Upper lobe of right lung (tissue), 1 donor: ENCODE measurements at places on chromosomes 7 and 10.
A peak's percentile ranks its signal among the peaks of the same experiment; 100 is the strongest.

DNA sequence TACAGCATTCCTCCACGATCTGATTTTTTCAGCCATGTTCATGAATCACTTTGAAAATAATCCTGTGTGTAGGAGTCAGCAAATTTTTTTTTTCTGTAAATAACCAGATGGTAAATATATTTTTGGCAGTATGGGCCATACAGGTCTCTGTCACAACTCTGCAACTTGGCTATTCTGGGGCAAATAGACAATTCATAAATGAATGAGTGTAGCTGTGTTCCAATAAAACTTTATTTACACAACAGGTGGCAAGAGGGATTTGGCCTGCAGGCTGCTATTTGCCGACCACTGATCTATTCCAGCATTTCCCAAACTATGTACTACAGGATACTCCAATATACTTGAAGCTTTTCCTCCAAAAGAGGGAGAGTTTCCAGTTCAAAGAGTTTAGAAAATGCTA, 78.7 kb upstream of the SVIL start:
- no peaks in the 10 kb centered on the region for H3K27me3 ChIP-seq
- no peak overlapping the region for H3K27ac ChIP-seq
- no peak overlapping the region for H3K4me3 ChIP-seq
- H3K4me1 ChIP-seq: peaks cover 3% of the 10 kb centered on the region
- H3K36me3 ChIP-seq: no peaks in the 10 kb centered on the region

DNA sequence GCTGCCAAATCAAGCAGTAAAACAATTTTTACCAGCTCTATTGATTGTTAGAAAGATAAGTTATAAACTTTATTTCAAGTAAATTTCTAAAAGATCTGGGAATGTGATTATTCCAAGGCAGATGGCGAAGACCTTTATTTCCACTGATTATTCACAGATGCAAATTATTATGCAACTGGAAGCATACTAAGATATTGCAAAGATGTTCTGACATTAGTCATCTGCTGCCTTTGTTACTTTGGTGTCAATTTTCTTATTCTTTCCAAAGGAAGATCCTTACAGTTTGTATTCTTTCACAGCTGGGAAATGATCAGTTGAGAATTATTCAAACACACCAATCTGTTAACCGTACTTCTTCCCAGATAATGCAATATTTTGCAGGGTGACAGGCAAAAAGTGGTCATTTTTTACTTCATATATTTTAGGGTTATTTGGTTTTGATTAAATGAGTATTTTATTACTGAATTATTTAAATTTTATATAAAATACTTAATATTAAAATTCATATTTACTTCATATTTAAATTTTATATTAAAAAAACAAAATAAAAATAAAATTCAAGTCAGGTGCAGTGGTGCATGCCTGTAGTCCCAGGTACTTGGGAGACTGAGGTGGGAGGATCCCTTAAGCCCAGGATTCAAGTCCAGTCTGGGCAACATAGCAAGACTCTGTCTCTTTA, 171.3 kb downstream of the FZD1 start:
- no peak overlapping the region for H3K27ac ChIP-seq
- no peaks in the 10 kb centered on the region for H3K36me3 ChIP-seq
- DNase-seq: no peak
- H3K4me1 ChIP-seq: no peaks in the 10 kb centered on the region

- no peaks in the 10 kb centered on the region for H3K36me3 ChIP-seq
- no peak for DNase-seq
- H3K27me3 ChIP-seq: no peaks in the 10 kb centered on the region
- H3K27ac ChIP-seq: no peak overlapping the region
These were observed 20.6 kb downstream of the NPC1L1 start for GRCh38 chr7:44520574-44520973.

DNA sequence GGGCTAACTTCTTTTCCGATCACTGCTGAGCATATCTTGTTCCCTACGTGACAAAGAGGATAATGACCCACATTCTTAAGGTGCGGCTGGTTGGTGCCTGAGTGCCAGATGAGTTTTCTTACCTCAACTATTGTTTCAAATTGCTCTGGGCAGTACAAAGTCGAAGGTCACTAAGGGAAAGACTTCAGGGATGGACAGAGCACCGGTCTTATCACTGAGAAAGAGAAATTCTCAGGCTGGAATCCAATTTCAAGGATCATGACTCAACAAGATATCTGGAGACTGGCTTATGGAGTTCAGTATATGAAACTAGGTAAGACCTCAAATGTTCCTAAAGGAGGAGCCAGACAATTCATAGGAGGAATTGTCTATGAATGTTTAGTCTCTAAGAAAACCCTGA, 780.3 kb downstream of the SUGCT start:
- DNase-seq: no peak
- H3K36me3 ChIP-seq: no peaks in the 10 kb centered on the region
- H3K27me3 ChIP-seq: no peaks in the 10 kb centered on the region
- H3K4me1 ChIP-seq: no peaks in the 10 kb centered on the region
- no peak overlapping the region for H3K4me3 ChIP-seq

GRCh38 chr10:79208251-79208983, 138.9 kb upstream of the PPIF start:
- DNase-seq: no peak
- H3K27me3 ChIP-seq: no peaks in the 10 kb centered on the region
- no peak overlapping the region for H3K27ac ChIP-seq
- peaks cover 87% of the 10 kb centered on the region for H3K36me3 ChIP-seq

DNA sequence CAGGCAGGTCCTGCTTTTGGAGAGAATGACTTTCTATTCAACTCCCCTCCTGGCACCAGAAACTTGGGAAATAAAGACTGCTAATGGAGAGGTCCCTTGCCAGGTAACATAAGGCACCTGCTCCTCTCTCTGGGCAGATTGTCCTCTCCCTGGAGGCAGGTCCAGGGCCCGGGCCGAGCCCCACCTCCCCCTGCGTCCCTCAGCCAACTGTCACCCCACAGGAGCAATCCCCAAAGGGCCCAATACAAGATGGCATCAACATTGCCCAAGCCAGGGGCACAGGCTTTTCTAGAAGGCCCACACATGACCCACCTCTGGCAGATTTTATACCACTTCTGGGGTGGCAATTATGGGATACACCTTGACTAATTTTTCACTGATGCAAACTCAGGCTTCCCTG, 145.2 kb downstream of the HERPUD2 start:
- no peaks in the 10 kb centered on the region for H3K27me3 ChIP-seq
- H3K36me3 ChIP-seq: no peaks in the 10 kb centered on the region
- H3K4me1 ChIP-seq: peaks cover 6% of the 10 kb centered on the region
- H3K4me3 ChIP-seq: no peak overlapping the region
- no peak overlapping the region for H3K27ac ChIP-seq
- DNase-seq: no peak

- H3K27me3 ChIP-seq: no peaks in the 10 kb centered on the region
- DNase-seq: no peak
- no peak overlapping the region for H3K4me3 ChIP-seq
- H3K36me3 ChIP-seq: no peaks in the 10 kb centered on the region
These were observed 254.5 kb upstream of the RNF32 start for GRCh38 chr7:156386097-156386496.

GRCh38 chr10:42959833-42960232, 117.0 kb upstream of the RET start:
- no peak overlapping the region for H3K27ac ChIP-seq
- H3K4me3 ChIP-seq: no peak overlapping the region
- H3K36me3 ChIP-seq: no peaks in the 10 kb centered on the region
- H3K27me3 ChIP-seq: no peaks in the 10 kb centered on the region

DNA sequence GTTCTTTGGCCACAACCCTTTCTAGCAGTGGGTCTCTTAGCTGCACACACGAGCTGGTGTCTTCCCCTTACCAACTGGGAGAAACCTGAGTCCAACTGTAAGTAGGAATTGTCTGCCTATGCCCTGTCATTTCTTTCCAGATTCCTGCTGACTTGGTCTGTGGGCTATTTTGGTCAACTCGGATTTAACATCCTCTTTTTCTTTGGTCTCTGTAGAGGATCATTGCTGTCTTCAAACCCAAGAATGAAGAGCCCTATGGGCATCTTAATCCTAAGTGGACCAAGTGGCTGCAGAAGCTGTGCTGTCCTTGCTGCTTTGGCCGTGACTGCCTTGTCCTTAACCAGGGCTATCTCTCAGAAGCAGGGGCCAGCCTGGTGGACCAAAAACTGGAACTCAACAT, 10.3 kb downstream of the PI4K2A start:
- peaks cover 38% of the 10 kb centered on the region for H3K36me3 ChIP-seq
- no peak overlapping the region for H3K4me3 ChIP-seq
- H3K27ac ChIP-seq: peak overlapping the region; percentile 3
- DNase-seq: no peak
- no peaks in the 10 kb centered on the region for H3K27me3 ChIP-seq

- no peak overlapping the region for H3K27ac ChIP-seq
- no peaks in the 10 kb centered on the region for H3K36me3 ChIP-seq
- H3K4me1 ChIP-seq: no peaks in the 10 kb centered on the region
- H3K4me3 ChIP-seq: no peak overlapping the region
These were observed 27.7 kb upstream of the INSIG1 start for GRCh38 chr7:155269766-155270585.

DNA sequence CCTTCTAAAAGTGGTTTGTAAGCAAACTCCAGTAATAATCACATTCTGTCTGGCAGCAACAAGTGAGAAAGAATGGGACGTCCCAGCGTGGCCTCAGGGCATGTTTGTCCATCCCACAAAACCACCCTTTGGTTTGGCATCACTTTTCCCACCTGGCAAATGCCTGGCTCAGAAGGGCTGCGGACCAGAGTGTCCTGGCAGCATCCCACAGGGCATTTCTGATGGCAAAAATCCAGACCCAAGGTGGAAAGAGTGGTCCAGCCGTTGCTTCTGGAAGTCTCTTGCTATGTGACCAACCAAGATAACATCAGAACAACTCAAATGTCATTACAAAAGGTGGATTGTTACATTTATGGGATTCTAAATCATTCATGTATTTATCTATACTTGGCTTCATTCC, 174.4 kb downstream of the CREB5 start:
- H3K27ac ChIP-seq: no peak overlapping the region
- no peaks in the 10 kb centered on the region for H3K36me3 ChIP-seq
- no peak overlapping the region for H3K4me3 ChIP-seq
- no peaks in the 10 kb centered on the region for H3K27me3 ChIP-seq
- no peak for DNase-seq
- H3K4me1 ChIP-seq: no peaks in the 10 kb centered on the region

DNA sequence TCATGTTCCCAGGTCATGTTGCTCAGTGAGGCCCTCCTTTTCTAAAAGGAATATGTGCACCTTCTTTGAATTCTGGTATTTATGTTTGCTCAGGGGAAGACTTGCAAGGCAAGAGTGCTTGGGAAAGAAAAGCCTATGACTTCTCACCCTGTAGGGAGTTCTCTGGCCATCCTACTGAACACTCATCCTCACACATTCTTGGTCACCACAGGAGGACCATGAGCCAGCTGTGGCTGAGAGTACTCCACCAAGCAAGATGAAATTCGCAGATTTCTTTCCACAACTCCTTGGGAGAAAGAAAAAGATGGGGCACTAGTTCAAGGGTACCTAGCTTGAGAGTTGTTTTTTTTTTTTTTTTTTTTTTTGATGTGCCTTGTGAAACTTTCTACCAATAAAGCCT, 179.6 kb downstream of the FZD1 start:
- no peaks in the 10 kb centered on the region for H3K27me3 ChIP-seq
- DNase-seq: no peak
- no peak overlapping the region for H3K4me3 ChIP-seq
- no peaks in the 10 kb centered on the region for H3K4me1 ChIP-seq

DNA sequence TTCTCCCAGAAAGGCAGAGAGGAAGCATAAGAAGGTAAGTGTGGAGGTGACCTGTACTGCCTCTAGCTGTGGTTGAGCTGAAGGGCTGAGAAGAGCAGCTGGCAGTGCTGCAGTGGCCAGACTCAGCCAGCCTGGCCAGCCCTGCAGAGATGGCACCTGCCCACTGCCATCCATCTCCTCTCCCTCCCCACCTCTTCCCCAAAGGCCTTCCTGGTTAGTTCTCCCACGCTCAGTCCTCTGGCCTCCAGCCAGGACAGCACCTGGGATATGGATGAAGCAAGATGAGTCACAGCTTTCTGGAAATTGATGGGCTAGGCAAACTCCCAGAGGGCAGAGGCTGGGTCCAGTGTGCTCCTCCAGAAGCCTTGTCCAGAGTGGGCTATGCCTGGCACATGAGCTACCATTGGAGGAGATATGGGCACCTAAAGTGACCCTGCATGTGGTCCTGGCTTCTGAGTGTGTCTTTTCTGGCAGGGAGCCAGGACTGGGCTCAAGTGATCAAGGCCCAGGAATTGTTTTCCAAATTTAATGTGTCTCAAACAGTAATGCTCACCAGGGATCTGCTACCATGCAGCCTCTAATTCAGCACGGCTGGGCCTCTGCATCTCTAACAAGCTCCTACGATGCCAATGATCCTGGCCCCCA, 81.0 kb upstream of the CACUL1 start:
- DNase-seq: no peak
- H3K27me3 ChIP-seq: no peaks in the 10 kb centered on the region
- peaks cover 10% of the 10 kb centered on the region for H3K4me1 ChIP-seq
- no peak overlapping the region for H3K27ac ChIP-seq
- no peaks in the 10 kb centered on the region for H3K36me3 ChIP-seq
- no peak overlapping the region for H3K4me3 ChIP-seq

DNA sequence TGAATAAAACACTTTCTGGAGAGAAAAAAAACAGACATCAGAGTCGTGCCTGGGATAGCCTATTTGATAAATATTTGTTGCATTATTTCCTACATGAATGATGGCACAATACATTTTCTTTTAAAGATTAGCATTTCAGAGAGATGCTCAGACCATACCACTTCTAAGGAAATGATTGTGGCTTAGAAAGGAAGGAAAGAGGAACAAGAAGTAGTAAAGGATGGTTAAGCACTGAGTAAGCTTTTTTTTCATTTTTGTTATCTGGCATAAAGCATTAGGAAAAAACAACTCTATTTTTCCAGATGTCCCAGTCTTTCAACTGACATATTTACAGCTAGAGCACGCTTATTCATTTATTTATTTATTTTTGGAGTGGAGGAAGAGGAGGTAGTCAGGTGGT, 258.8 kb upstream of the TEX47 start:
- no peak for DNase-seq
- H3K27me3 ChIP-seq: no peaks in the 10 kb centered on the region
- no peaks in the 10 kb centered on the region for H3K4me1 ChIP-seq
- H3K36me3 ChIP-seq: no peaks in the 10 kb centered on the region

GRCh38 chr7:66348959-66349358, 143.8 kb downstream of the TPST1 start:
- no peaks in the 10 kb centered on the region for H3K36me3 ChIP-seq
- H3K27ac ChIP-seq: peak overlapping the region; percentile 68
- no peaks in the 10 kb centered on the region for H3K27me3 ChIP-seq

DNA sequence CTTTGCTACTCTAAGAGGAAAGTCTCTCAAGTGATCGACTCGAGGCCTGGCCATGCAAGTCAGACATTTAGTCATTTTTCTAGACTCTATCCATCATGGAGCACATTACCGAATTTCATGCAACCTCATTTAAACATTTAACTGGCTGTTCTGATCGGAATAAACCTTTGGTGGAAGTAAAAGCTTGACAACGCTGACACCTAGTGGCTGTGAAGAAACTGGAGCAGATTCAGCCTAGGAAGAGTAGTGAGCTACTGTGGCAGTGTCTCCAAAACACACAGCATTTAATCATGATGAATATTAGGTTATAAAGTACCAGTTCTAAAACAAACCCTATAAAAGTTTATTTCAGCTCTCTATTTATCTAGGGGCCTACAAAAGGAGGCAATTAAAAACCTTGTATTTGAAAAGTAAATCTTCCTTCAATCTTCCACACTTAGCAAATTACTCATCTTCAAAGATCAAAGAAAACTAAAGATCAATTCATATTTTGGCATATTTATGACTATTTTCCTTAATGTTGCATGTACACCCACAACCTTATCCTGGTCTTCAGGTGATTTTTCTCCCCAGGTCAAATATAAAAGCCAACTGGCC, 175.0 kb downstream of the CTNNA3 start:
- no peaks in the 10 kb centered on the region for H3K4me1 ChIP-seq
- H3K4me3 ChIP-seq: no peak overlapping the region
- no peak for DNase-seq
- H3K36me3 ChIP-seq: no peaks in the 10 kb centered on the region
- H3K27ac ChIP-seq: no peak overlapping the region
